ENCODE measurements at places on chromosomes 16 and 17.

- DNase-seq: no peak
- H3K4me1 ChIP-seq: no peaks in the 10 kb centered on the region
- no peak overlapping the region for H3K4me3 ChIP-seq
- H3K27ac ChIP-seq: no peak overlapping the region
- no peaks in the 10 kb centered on the region for H3K27me3 ChIP-seq
These were observed 8.9 kb upstream of the TMEM132E start for GRCh38 chr17:34570506-34570905.

DNA sequence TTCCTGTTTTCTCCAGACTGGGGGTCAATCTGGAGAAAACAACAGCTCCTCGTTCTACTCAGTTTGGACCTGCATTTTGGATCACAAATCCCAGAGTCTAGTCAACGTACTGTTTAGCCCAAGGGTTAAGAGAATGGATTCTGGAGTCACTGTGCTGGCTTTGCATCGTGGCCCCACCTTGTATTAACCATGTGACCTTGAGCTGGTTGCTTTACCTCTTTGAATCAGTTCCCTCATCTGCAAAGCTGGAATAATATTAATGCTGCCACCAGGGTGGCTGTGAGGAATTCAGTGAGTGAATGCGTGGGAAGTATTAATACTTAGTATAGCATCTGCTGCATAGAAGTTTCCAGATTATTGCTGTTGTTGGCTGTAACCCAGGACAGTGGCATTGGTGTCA is 11.3 kb upstream of the DHRS7C start:
- no peak overlapping the region for H3K27ac ChIP-seq
- DNase-seq: no peak
- H3K4me3 ChIP-seq: no peak overlapping the region
- H3K36me3 ChIP-seq: no peaks in the 10 kb centered on the region
- no peaks in the 10 kb centered on the region for H3K4me1 ChIP-seq

- DNase-seq: no peak
- no peak overlapping the region for H3K27ac ChIP-seq
- no peak overlapping the region for H3K4me3 ChIP-seq
- no peaks in the 10 kb centered on the region for H3K4me1 ChIP-seq
- H3K27me3 ChIP-seq: no peaks in the 10 kb centered on the region
- H3K36me3 ChIP-seq: no peaks in the 10 kb centered on the region
These were observed 19.2 kb downstream of the SGF29 start for GRCh38 chr16:28572696-28573510.

DNA sequence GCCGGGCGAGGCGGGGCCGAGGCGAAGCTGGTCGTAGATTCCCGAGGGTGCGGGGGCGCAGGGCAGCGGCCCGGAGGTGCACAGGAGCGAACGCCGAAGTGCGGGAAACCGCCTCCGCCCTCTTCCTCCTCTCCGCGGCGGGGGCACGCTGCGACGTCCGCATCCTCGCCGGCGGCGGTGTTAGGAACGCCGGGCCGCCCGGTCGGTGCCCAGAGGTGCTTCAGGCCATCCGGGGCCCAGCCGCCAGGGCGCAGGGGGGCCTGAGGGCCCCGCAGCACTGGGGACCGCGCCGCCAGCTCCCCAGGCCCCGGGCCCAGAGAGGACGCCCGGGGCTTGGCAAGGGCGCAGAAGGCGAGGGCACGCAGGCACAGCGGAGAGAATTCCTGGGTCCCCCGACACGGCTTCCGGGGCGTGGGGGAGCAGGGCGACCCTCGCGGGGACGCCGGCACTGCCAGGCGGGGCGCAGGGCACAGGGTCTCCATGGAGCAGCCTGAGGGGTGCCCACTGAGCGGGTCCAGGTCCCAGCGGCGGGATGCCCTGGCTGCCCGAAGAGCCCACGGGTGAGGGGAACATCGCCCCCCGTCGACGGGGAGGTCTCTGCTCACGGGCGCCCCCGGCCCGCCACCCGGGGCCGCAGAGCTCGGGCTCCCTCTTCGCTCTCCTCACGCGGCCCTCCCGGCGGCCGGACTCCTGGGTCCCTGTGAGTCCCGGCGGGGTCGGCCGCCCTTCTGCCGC is 576 bp downstream of the EPOP start:
- DNase-seq: no peak
- H3K27ac ChIP-seq: no peak overlapping the region
- no peaks in the 10 kb centered on the region for H3K4me1 ChIP-seq
- no peaks in the 10 kb centered on the region for H3K36me3 ChIP-seq

DNA sequence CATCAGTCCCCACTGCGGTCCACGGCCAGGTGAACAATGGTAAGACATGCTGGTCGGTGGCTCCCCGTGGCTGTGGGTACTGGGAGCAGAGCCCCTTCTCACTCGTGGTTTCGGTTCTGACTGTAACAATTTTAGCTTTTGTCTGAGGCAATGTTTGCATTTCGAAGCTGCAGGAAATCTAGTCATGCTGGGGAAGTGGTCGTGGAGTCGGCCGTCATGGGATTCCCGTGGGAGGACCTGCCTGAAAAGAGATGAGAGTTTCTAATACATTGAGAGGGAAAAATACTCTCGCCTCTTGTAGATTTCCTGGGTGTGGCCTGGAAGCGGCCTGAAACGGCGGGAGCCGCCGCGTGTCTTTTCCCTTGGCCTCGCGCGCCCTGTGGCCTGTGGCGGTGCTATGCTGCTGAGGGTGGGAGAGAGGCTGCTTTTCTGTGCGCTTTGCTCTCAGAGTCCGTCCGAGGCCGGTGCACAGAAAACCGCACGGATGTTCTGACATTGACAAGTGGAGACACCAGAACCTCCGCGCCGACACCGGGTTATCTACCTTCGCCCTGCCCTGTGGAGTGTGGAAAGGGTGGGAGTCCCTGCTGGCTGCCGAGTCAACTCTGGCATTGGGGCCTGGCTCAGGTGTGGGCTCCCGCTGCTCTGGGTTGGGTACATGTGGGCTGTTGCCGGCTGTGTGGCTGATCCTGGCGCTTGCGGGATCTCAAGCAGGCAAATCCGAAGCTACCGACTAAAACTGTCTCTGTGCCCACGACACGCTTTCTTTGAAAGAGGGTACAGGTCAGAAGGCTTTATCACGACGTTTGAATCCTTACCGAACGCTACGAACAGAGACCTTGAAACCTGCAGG is 60.8 kb downstream of the WDR45B start:
- no peaks in the 10 kb centered on the region for H3K4me1 ChIP-seq
- H3K4me3 ChIP-seq: no peak overlapping the region
- H3K36me3 ChIP-seq: no peaks in the 10 kb centered on the region
- DNase-seq: no peak

- no peak for DNase-seq
- H3K4me3 ChIP-seq: no peak overlapping the region
- no peaks in the 10 kb centered on the region for H3K27me3 ChIP-seq
- no peaks in the 10 kb centered on the region for H3K4me1 ChIP-seq
- H3K36me3 ChIP-seq: no peaks in the 10 kb centered on the region
These were observed 74.7 kb upstream of the SDK2 start for GRCh38 chr17:73718912-73719311.

DNA sequence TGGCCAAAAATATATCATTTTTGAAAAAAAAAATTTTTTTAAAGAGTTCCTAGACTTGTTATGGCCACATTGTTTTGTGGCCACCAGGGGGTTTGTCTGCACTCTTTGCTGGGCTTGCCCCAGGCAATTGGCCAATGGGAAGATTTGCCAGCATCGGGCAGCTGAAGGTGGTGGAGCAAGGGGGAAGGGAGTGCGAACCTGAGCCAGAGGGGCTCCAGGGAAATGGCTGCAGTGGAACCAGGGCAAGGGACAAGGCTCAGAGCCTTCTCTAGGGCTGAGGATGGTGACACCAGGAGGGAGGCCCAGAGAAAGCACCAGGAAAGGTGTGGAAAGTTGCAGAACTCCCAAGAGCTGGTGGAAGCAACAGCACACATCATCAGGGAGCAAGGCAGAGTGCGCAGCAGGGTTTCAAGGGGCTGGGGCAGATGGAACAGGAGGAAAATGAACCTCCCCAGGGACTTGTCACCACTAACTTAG is 15.5 kb upstream of the CMIP start:
- no peaks in the 10 kb centered on the region for H3K36me3 ChIP-seq
- no peaks in the 10 kb centered on the region for H3K4me1 ChIP-seq
- DNase-seq: no peak
- no peaks in the 10 kb centered on the region for H3K27me3 ChIP-seq
- H3K4me3 ChIP-seq: no peak overlapping the region

GRCh38 chr17:36597226-36597625 is 4.2 kb upstream of the MRM1 start:
- H3K36me3 ChIP-seq: no peaks in the 10 kb centered on the region
- no peaks in the 10 kb centered on the region for H3K27me3 ChIP-seq
- H3K4me1 ChIP-seq: peaks cover 13% of the 10 kb centered on the region

DNA sequence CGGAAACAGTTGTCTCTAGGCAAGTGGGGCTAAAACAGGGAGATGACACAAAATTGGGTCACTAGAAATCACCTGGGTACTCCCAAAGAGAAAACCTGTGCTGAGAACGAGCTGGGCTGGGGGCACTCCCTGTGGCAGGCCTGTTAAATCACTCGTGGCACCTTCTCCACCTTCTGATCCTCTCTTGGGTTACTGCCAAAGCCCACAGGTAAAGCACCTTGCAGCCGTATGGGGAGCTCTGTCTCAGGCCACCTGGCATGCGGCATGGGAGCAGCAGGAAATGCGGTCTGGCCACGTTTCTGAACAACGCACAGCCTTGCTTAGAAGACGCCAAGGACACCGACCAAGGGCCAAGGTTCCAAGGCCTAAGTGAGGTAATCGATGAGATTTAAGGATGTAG is 21.5 kb upstream of the ICAM2 start:
- H3K36me3 ChIP-seq: peaks cover 16% of the 10 kb centered on the region
- H3K4me1 ChIP-seq: no peaks in the 10 kb centered on the region
- no peak for DNase-seq

DNA sequence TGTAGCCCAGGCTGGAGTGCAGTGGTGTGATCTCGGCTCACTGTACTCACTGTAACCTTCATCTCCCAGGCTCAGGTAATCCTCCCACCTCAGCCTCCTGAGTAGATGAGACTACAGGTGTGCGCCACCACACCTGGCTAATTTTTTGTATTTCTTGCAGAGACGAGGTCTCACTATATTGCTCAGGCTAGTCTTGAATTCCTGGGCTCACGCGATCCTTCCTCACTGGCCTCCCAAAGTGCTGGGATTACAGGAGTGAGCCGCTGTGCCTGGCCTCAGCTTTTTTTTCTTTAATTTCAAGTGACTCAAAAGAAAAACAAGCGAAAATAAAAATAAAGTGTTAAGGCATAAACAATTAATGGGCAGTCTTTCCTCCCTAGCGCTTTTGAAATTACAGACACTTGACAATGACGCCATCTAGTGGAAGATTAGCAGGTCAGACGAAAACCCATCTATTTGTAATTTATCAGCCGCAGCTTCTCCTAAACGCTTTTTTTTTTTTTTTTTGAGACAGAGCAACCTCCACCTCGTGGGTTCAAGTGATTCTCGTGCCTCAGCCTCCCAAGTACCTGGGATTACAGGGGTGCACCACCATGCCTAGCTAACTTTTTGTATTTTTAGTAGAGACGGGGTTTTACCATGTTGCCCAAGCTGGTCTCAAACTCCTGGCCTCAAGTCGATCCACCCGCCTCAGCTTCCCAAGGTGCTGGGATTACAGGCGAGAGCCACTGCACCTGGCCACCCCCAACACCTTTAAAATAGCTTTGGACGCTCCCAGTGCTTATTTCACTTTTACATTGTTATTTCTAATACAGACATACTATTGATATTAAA is 28.1 kb upstream of the PECAM1 start:
- no peaks in the 10 kb centered on the region for H3K27me3 ChIP-seq
- H3K36me3 ChIP-seq: no peaks in the 10 kb centered on the region
- no peaks in the 10 kb centered on the region for H3K4me1 ChIP-seq
- no peak overlapping the region for H3K27ac ChIP-seq

GRCh38 chr16:11405331-11406176 is 60.3 kb downstream of the RMI2 start:
- no peak overlapping the region for H3K4me3 ChIP-seq
- peak; percentile 46 for DNase-seq
- no peaks in the 10 kb centered on the region for H3K36me3 ChIP-seq
- no peaks in the 10 kb centered on the region for H3K27me3 ChIP-seq
- H3K4me1 ChIP-seq: no peaks in the 10 kb centered on the region

DNA sequence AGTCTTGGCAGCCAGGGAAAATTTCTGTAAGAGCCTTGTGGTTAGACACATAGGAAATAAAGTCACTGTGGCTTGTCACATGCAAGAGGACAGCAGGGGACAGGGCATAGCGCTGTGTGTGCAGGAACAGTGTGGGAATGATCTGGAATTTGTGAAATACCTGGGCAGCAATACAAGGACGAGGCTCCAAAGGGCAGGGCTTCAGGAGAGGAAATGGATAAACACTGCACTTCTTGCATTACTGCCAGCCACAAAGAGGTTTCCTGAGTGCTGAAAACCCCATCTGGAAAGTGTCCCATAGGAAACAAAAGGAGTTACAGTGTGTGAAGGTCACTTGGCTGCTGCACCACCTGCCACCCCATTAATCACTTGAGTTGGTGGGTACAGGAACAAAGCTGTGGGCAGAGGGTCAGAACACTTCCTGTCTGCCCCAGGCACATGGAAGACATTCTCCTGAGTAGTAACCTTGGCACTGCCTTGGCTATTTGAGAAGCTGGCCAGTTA is 12.1 kb upstream of the HP start:
- H3K4me3 ChIP-seq: no peak overlapping the region
- DNase-seq: no peak
- H3K4me1 ChIP-seq: no peaks in the 10 kb centered on the region

DNA sequence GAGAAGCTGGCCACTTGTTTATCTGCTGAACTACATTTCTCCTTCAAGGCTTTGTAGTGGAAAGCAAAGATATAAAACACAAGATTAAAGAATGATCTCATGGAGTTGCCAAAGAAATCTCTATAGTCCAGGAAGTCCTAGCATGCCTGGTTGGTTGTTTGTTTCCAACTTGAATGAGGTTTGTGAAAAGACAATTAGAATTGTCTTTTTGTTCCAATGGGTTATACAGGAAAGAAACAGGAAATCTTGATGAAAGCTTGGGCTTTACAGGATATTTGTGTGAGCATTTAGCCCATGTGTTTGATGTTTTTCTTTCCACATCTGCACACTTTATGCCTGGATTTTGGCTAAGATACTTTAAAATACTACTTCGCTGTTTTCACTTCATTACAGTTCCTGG is 273.4 kb downstream of the CEP112 start:
- no peaks in the 10 kb centered on the region for H3K4me1 ChIP-seq
- no peaks in the 10 kb centered on the region for H3K27me3 ChIP-seq
- no peak overlapping the region for H3K4me3 ChIP-seq

- H3K27ac ChIP-seq: no peak overlapping the region
- DNase-seq: no peak
- H3K4me3 ChIP-seq: no peak overlapping the region
- no peaks in the 10 kb centered on the region for H3K4me1 ChIP-seq
- no peaks in the 10 kb centered on the region for H3K36me3 ChIP-seq
These were observed 29.5 kb upstream of the HELZ start for GRCh38 chr17:67274466-67274865.
